Muscle of leg (tissue), 16 donors: ENCODE measurements at places on chromosomes 6 and 20. TPM values are rescaled to one million over a fixed set of nuclear protein-coding genes. Genes with fewer than 3 reads are reported as not detected.

DNA sequence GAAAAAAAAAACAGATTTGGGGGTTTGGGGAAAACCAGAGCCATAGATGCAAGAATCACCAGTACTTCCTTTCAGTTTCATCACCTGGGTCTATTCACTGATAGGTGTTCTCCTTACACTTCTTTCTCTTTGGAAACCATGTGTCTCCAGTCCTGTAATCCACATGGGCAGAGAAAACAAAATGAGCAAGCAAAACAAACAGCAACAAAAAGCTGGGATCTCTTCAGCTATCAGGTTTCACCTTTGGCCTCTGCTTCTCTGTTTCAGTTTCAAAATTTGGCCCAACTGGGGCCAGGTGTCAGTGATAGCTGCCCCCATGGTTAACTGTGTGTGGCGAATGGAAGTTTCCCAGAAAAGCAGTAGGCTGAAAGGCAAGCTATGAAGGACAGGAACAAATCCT is 220.0 kb upstream of the THBS2 start:
- DNase-seq: no peak

- DNase-seq: no peak
Measured at GRCh38 chr6:3608159-3608558, 143.4 kb downstream of the PXDC1 start.

The TRIM38 gene
- polyA plus RNA-seq: 5.6 TPM

The TFAP2C gene
- polyA plus RNA-seq: 6.1 TPM

DNA sequence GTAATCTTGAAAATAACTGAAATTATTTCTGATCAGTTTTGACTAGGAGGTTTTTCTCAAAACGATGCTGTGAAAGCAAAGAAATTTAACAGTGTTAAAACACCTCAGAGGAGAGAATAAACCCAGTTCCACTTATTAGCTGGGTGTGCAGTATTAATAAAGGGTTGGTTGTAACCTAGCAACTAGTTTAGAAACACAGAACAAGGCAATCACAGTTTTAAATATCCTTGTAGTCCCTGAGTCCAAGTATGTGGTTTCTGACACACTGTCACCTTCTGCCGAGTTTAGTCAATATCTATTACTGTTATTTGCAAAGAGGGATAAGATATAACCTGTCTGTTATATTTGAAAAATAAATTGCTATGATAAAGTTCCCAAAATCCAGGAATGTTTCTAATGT is 70.2 kb upstream of the INSM1 start:
- DNase-seq: no peak

DNA sequence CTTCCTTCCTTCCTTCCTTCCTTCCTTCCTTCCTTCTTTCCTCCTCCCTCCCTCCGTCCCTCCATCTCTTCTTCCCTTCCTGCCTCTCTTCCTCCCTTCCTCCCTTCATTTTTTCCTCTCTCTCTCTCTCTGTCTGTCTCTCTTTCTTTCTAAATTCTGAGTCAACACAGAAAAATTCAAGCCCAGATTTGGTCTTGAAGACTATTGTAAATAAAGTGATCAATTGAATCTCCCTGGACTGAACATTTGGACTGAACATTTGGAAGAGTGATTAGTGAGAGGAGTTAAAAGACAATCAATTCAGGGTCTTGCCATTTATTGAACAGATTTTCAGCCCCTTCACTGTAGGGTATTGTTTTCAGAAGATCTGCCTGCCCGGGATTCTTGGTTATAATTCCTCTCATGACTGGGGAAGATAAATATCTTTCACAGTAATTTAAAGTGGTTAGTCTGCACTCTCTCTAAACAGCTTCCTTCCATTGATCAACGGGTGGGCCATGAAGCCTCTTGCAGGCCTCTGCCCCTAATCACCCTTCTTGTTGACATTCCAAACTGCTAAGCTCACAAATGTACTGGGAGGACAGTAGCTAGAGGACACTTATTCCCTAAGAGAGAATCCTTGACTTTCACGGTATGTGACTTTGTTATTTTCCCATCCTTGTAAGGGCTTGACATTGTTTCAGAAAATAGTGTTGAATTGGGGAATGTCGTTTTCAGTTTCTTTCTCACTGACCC is 101.7 kb upstream of the BMP2 start:
- no peak for DNase-seq

GRCh38 chr6:5248302-5249098 is 12.2 kb downstream of the LYRM4 start:
- no peak for DNase-seq

DNA sequence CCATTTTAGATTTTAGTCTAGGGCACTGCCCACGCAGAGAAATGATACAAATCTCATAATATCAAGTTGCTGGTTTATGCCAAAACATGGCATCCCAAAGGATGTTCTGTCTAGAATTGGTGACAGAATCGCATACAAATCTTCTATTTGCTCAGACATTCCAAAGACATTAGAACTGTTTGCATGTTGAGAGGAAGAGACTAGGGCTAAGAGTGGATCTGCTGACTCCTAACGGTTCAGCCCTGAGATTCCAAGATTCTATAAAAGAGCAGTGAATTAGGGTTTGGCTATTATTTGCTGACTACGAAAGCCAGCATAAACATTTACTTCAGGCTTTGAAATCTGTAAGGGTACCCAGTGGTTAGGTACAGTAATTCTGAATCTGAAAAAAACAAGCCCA is 3.6 kb downstream of the EPB41L2 start:
- DNase-seq: peak; percentile 60

The NOTCH4 gene
- polyA plus RNA-seq: 24.9 TPM

- DNase-seq: peak; percentile 53
Measured at GRCh38 chr20:24378661-24379483, 90.6 kb upstream of the SYNDIG1 start.

The HLA-DRB1 gene
- polyA plus RNA-seq: 8.4 TPM

GRCh38 chr20:63140514-63141433 is 75.2 kb downstream of the YTHDF1 start:
- no peak for DNase-seq

- DNase-seq: no peak
Measured at GRCh38 chr20:33709398-33709797, 10.7 kb downstream of the PXMP4 start.

The RTF2 gene
- 106 TPM for polyA plus RNA-seq

GRCh38 chr6:41717392-41717736 is 18.0 kb downstream of the TFEB start:
- DNase-seq: no peak

DNA sequence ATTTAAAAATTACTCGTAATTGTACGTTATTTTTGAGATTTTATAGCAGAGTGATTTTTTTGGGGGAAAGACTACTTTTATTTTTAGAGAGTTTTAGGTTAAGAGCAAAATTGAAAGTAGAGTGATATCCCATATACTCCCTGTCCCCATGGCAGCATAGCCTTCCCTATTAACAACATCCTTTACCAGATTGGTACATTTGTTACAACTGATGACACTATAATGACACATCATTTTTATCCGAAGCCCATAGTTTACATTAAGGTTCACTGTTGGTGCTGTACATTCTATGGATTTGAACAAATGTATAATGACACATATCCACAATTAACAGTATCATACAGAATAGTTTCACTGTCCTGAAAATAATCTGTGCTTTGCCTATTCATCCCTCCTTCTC is 1126.4 kb upstream of the CITED2 start:
- no peak for DNase-seq

The SLC17A1 gene
- polyA plus RNA-seq: not detected

The HNF4A gene
- polyA plus RNA-seq: 0.04 TPM

The ID4 gene
- polyA plus RNA-seq: 4.3 TPM

- DNase-seq: no peak
Measured at GRCh38 chr6:54959820-54960219, 113.2 kb downstream of the FAM83B start.

The CLPSL1 gene
- polyA plus RNA-seq: not detected

The FRS3 gene
- polyA plus RNA-seq: 5.9 TPM

The ULBP2 gene
- 0.53 TPM for polyA plus RNA-seq

DNA sequence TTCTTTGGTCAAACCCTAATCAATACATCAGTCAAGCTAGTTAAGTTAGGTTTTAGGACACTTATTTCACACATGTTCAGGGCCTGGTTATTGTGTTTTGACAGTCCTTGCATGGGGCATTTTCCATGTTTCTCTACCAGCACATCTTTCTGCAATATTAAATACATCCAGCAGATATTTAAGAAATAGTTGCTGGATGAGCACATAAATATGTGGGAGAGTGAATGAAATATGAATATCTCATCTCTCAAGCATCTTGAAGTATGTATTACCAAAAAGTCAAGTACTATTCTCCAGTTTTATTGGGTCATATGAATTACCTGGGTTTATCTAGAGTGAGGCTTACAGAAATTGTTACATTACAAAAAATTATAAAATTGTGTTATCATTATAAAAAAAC is 621.9 kb upstream of the GJE1 start:
- DNase-seq: peak; percentile 7

The HRH3 gene
- 0.49 TPM for polyA plus RNA-seq

DNA sequence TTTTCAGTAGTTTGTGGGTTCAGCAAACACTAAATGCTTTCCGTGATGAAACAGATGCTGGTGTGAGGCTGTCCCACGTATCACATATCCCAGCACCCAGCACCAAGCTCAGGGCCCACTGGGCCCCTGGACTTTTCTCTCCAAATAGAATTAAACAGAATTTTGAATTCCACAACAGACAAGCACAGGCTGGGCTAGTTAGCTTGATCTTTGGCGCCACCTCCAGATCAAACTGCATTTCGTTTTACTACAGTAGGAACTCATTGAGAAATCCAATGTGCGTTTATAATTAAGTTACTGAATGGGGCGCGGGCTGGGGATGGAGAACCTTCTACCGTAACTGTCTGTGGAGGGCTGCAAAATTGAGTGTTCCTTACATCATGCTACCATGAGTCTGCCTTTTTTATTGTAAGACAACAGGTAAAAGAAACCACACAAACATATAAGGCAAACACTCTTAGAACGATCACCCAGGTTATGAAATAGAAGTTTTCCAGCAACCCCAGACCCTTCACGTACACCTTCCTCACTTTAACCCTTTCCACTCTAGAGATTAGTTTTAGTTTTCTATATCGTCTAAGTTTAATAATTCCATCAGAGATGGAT is 107.8 kb downstream of the ZFP64 start:
- peak; percentile 74 for DNase-seq

DNA sequence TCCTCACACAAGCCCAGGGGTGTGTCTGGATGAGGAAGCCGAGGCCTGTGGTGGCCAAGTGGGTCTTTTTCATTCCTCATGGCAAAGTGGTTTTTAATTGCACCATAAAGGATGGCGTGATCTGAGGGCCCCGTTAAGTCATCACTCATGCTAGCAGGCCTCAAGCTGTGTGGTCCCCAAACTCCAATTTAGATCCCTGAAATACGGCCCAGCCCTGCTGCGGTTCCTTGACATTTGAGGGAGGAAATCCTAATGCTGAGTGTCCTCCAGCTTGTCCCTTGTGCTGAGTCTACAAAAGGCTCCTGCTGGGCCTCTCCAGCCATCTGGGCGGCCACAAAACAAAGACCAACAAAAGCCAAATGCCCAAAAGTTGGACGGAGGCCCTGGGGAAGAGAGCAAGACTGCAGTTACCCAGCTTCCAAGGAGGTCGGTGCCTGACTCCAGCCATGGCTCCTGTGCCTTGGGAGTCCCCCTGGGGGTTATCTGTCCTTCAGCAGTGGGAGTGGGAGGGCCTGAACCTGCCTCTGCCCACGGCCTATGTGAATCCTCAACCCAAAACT is 162.3 kb upstream of the PDE10A start:
- DNase-seq: no peak

The GSTA2 gene
- 1.3 TPM for polyA plus RNA-seq

- no peak for DNase-seq
Measured at GRCh38 chr20:59958626-59959025, 403 bp downstream of the CDH26 start.

The AFG1L gene
- polyA plus RNA-seq: 4.3 TPM

- no peak for DNase-seq
Measured at GRCh38 chr6:117110737-117111136, 154.6 kb upstream of the VGLL2 start.

The SALL4 gene
- polyA plus RNA-seq: 0.15 TPM

DNA sequence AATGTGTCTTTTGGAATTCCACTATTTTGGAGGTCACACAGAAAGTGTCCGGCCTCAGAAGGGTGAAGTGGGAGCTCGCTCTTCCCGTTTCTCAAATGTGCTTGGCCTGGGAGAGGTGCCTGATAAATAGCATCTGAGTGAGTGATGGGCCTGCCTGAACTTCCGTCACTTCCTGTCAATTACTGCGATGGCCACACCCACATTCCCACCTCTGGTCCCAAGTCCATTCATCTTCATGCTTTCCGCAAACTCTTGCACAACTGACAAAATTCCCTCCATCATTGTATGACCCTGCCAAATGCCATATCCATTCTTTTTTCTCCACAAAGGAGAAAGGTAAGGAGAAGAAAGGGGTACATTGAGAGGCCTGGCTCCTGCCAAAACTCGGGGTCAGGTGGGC is 169.0 kb downstream of the QKI start:
- no peak for DNase-seq

The PRRT1 gene
- 0.71 TPM for polyA plus RNA-seq

The OR2H1 gene
- polyA plus RNA-seq: not detected

The PAX1 gene
- 3.0 TPM for polyA plus RNA-seq

- no peak for DNase-seq
Measured at GRCh38 chr6:101760843-101761621, 367.5 kb downstream of the GRIK2 start.

The RBBP8NL gene
- not detected for polyA plus RNA-seq

GRCh38 chr6:41694815-41695526 is 40.4 kb downstream of the TFEB start:
- no peak for DNase-seq

GRCh38 chr20:43911066-43911465 is 3.6 kb upstream of the TOX2 start:
- DNase-seq: no peak

GRCh38 chr20:19712721-19713260 is 45.3 kb upstream of the RIN2 start:
- DNase-seq: no peak

DNA sequence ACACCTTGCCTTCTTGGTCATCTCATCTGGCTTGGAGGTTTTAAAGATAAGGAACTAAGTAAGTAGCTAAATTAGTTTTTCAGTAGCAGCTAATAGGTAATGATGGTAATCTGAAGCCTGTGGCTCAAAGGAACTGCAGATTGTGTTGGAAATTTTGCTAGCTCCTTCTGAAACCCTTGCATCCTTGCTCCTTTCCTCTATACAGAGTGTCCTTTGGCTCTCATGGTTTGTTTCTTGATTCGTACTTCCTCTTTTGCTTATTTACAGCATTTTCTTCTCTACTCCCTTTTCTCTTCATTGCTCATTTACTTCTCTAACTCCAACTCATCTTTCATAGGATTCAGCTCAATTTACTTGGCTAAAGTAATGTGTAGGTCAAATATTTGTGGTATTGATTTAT is 19.0 kb downstream of the LRRC1 start:
- no peak for DNase-seq

GRCh38 chr20:17579369-17580039 is 9.6 kb downstream of the DSTN start:
- DNase-seq: no peak

GRCh38 chr6:156976216-156977127 is 199.3 kb downstream of the ARID1B start:
- peak; percentile 79 for DNase-seq

GRCh38 chr6:87729965-87730719 is 28.1 kb upstream of the AKIRIN2 start:
- DNase-seq: peak; percentile 71

GRCh38 chr6:33297956-33298772 is 578 bp downstream of the RGL2 start:
- DNase-seq: peak; percentile 97
